ENCODE measurements at places on chromosomes 16 and 17.

DNA sequence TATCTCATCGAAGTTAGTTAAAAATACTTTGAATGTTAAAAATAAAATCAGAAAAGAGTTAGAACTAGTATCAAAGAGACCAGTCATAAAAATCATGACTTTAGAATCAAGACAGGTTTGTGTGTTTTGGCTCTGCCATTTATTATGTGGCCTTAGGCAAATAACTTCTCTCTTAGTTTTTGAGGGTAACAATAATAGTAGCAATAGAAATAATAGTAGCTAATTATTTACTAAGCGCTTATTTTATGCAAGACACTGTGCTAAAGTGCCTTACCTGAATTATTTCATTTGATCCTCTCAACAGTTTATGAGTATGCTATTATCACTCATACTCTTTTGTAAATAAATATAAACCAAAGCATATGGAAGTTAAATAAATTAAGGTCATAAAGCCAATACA is 77.0 kb downstream of the SMURF2 start:
- DNase-seq: no peak

- no peak for DNase-seq
Observed at GRCh38 chr17:79335456-79335855, 260.8 kb downstream of the ENGASE start.

DNA sequence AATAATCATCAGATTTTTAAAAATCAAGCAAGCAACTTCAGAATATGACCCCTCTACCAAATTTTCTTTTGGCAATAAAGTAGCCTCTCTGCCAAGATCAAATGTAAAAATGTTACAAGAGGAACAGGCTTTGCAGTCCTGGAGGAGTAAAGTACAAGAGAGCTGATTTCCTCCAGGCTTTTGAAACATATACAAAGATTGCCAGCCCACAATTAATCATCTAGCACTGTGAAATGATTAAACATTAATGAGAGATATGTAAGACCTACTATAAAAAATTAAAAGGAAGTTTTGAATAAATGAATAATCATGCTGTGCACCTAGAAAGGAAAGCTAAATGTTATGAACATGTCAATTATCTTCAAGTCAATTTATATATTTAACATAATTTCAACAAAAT is 26.3 kb downstream of the TXNDC11 start:
- DNase-seq: no peak

- no peak for DNase-seq
Observed at GRCh38 chr17:66945147-66945835, 19.2 kb upstream of the CACNG4 start.

DNA sequence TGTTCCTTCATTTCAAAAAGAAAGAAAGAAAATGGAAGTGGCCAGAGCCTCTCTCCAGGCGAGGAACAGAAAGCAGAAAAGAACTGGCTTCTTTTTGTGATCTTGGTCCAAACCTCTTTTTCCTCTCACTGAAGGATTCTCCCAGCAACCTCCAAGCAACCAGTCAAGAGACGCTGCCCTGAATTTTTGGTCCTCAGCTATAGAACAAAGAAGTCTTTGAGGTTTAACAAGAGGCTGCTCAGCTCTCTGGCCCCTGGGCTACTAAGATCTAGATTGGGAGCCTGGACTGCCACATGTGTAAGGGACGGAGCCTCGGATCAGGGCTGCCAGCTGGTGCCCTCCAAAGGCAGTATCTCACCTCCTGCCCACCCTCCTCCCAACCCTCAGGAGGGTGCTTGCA is 62.6 kb downstream of the AXIN2 start:
- DNase-seq: no peak

DNA sequence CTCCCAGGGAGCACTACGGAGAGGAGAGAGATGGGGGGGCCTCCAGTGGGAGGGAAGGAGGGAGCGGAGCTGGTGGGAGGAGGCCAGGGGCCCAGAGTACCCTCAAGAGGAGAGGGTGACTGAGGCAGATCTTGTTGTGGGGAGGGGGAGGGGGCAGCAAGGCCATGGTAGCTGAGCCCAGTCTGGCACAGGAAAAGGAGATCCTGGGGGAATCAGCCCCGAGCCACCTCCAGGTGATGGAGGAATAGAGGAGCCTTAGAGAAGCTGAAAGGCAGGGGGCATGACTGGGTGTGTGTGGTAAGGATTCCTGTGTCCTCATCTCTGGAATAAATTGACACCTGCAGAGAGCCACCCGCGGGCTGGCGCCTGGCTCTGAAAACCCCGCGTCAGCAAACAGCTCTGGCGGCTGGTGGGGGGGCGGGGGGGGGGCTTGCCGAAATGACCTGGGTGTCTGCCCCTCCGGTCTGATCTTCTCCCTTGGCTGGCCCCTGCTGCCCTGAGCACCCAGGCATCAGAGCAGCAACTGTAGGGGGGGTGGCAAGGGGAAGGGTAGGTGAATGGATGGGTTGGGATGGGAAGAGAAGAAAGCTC is 1.3 kb upstream of the NLGN2 start:
- no peak for DNase-seq

DNA sequence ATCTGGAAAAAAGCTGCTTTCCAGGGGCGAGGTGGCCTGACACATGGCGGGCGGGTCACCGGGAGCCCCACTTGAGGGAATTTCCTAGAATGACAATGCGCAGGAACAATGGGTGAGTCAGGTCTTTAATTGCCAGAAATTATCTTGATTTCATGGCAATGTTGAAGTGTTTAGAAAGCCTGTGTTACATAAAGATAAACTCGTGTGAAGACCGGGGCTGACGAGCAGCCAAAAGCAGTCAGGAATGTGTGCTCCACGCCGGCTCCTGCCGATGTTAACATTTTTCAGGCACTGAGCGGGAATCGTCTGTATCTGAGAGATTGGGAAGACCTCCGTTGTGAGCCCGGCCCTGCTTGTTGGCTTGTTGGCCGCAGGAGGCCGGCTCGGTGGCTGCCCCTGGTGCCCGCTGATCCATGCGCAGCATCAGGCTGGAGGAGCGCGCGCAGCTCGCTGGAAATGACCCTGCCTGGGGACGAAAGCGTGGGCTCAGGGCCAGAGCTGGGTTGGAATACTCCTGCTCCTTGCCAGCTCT is 353.1 kb downstream of the FOXL1 start:
- DNase-seq: no peak

DNA sequence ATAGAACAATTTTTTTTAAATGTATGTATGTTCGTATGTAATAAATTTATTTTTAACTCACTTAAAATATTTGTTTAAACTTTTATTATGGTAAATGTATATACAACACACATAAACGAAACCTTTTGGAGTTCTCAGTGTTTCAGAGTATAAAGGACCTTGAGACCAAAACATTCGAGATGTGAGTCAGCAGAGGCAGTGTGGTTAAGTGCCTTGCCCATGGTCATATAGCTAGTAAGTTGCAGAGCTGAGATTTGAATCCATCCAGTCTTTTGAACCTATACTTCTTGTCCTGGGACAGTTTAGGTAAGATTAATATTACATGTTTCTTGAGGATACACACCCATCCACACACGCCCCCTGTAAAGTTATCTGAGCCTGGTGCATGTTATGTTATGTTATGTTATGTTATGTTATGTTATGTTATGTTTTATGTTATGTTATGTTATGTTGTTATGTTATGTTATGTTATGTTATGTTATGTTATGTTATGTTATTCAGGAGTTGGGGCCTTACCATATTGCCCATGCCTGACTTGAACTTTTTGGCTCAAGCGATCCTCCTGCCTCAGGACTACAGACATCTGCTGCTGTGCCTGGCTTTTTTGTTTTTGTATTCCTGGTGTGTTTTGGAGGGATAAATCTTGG is 41.8 kb downstream of the TNRC6A start:
- DNase-seq: no peak

DNA sequence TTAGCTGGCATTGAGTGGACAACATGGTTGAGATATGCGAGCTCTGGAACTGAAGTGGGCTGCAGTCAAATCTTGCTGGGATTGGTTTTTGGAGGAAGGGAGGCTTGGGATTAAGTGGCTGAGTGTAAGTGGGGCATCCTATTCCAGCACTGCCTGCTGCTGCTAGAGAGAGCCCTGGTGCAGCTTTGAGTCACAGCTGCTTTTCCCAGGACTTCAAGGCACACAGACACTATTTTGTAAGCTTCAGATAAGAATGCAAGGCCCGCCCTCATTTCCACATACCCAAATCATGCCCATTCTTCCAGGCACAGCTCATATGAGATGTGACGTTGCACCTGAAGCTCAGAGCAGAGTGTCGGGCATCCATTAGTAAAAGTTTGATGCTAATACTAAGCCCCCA is 10.2 kb upstream of the MAF start:
- DNase-seq: no peak

- no peak for DNase-seq
Observed at GRCh38 chr17:63626551-63627180, 4.4 kb downstream of the MAP3K3 start.

DNA sequence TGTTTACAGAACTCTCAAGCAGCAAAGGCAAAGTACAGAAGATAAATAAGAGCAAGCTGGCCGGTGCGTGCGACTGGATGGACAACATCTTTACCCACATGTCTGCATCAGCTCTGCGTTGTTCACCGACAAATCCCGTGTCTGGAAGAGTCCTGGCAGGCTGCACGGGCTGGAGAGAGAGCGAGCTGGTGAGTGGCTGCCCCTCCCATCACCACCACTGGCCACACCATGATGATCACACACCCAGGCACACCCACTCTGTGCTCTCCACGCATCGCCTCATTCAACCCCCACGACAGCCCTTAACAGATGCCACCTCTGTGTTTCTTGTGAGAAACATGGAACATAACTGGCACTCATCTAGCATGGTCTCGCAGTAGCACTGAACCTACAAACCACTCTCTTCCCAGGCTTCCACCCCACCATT is 59.2 kb downstream of the ANKRD11 start:
- DNase-seq: no peak

DNA sequence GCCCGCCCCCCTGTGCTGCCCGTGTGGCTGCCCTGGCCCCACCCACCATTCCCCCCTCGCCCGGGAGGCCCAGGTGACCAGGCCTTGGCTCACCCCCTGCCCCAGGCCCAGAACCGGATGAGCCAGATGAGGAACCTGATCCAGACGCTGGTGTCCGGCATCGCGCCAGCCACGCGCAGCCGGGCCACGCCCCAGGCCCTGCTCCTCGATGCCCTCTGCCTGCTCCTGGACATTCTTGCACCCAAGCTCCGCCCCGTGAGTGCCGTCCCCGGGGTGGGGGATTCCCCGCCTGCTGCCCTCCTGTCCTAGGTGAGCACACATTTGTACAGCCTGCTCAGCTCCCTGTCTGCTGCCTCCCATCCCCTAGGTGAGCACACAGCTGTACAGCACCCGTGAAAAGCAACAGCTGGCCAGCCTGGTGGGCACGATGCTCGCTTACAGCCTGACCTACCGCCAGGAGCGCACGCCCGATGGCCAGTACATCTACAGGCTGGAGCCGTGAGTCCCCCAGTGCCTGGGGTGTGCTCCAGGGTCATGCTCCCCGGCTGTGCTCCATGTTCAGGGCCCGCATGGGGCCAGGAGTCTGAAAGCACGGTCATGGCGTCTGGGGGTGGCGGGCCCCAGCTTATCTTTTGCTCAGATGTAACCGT is 4.8 kb downstream of the GNG13 start:
- no peak for DNase-seq

DNA sequence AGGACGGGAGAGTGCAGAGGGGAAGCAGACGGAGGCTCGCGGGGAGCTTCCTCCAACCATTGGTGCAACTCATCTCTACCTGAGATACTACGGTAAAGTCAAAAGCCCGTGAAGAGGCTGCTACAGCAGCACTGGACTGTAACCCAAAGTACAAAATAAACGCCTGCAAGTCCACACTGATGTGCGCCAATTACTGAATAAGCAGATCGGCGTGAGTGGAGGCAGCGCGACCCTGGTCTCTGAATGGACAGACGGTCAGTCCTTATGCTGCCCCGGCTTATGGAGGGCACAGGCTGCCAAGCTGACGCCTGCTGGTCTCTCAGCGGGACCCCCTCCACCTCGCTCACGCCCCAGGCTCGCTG is 58.5 kb downstream of the LMF1 start:
- DNase-seq: no peak
